Ascending aorta (tissue), 2 donors: ENCODE measurements at places on chromosomes 3 and 15. TPM values are rescaled to one million over a fixed set of nuclear protein-coding genes. Genes with fewer than 3 reads are reported as not detected.

DNA sequence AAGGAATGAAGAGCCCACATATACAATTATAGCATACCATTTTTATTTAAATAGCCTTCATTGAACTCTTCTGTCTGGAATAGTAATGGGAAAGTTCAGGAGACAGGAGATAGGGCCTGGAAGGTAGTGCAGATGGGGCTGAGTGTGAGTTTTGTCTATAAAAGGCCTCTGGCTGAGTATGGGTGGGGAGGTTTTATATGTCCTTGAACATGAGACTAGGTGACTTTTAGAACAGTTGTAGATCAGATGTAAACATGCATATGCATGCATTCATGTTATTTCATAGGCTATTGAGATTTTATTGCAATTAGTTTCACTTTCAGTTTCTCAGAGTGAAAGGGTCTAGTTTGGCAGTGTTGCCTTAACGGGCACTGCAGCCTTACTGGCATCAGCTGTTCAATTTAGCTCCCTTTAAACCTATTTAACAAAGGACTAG lies 27.1 kb downstream of the CGGBP1 start:
- no peak for DNase-seq
- H3K4me1 ChIP-seq, result no peaks in the 10 kb centered on the region
- H3K27me3 ChIP-seq, result no peaks in the 10 kb centered on the region

DNA sequence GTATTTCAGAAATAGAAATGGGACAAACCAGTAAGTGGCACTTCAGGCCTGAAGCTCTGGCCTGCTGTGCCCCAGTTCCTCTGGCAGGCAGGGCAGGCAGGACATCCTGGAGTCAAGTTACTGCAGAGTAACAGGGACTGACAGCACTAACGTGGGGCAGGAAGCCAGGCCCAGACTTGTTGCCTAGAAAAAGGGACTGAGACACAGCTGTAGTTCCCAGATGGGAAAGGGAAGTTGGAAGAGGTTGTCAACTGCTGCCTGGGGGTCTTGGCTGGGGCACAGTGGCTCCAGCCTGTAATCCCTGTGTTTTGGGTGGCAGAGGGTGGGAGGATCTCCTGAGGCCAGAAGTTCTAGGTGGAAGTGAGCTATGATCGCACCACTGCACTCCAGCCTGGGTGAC lies 171.9 kb downstream of the FMN1 start:
- no peak overlapping the region for H3K4me3 ChIP-seq
- DNase-seq, result no peak
- peak overlapping the region; percentile 31 for H3K27ac ChIP-seq

DNA sequence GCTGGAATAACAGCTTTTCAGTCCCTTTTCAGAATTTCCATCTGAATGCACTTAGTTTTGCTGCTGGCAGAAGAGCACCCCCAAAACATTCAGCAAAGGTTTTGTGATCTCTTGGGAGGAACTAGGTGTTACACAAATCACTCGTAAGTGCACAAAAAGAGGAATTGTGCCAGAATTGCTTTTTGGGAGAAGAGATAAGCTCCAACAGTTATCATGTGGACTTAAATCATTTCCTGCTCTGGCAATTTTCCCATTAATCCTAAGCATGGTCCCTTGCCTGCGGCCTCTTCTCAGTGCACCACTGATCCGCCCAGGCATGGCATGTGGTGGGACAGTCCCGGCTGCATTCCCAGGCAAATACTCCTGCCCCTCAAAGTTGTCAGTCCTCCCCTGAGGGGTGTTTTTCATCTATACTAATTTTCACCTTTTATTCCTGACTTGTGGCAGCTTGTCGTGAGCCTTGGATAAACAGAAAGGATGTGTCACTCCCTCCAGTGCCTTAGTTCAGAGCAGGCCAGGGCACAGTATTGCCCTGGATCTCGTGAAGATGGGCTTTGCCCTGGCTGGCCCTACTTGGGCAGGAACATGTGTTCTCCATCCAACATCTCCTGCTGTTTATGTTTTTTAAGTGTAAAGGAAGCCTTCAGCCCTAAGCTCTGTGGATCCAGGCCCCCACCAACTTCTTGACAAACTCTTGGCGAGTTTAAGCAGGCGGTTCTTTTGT lies 44.6 kb upstream of the VILL start:
- H3K36me3 ChIP-seq, result no peaks in the 10 kb centered on the region
- peaks cover 40% of the 10 kb centered on the region for H3K4me1 ChIP-seq
- DNase-seq, result no peak
- H3K4me3 ChIP-seq, result peak overlapping the region; percentile 12

- no peak overlapping the region for H3K4me3 ChIP-seq
- no peaks in the 10 kb centered on the region for H3K36me3 ChIP-seq
- H3K27ac ChIP-seq, result no peak overlapping the region
- DNase-seq, result no peak
These were observed 239.3 kb upstream of the ZNF717 start for GRCh38 chr3:76024640-76025039.

DNA sequence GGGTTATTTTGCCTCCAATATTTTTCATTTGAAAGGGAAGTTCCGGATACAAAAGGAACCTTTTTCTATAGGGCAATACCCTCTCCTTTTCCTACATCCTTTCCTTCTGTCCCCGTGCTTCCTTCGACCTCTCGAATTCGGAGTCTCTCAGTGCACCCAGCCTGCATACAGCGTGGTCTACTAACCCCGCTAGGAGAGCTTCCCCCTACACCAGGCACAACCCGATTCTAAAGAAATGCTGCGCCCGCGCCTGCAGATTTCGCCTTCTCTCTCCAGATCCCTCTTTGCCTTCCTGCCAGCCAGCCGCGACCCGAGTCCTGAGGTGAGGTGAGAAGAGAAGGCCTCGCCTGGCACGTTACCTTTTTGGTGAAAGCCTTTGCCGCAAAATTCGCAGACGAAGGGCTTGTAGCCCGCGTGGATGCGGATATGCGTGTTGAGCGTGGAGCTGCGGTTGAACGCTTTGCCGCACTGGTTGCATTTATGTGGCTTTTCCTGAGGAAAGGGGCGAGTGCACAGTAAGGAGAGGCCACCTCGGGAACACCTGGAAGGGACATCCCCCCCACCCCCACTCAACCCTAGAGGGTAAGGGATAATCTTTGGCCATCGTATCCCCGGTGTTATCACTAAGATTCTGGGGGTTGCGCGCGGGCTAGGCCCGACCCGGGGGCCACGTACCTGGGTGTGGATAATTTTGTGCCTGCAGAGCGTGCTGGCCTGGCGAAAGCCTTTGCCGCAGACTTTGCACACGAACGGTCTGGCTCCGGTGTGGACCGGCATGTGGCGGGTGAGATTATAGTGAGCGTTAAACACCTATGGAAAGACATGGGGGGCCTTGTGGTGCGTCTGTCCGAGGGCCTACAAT lies 2.3 kb downstream of the FEZF2 start:
- H3K4me1 ChIP-seq, result peaks cover 2% of the 10 kb centered on the region
- H3K36me3 ChIP-seq, result no peaks in the 10 kb centered on the region
- H3K27ac ChIP-seq, result no peak overlapping the region
- no peak for DNase-seq
- H3K27me3 ChIP-seq, result peaks cover 21% of the 10 kb centered on the region

DNA sequence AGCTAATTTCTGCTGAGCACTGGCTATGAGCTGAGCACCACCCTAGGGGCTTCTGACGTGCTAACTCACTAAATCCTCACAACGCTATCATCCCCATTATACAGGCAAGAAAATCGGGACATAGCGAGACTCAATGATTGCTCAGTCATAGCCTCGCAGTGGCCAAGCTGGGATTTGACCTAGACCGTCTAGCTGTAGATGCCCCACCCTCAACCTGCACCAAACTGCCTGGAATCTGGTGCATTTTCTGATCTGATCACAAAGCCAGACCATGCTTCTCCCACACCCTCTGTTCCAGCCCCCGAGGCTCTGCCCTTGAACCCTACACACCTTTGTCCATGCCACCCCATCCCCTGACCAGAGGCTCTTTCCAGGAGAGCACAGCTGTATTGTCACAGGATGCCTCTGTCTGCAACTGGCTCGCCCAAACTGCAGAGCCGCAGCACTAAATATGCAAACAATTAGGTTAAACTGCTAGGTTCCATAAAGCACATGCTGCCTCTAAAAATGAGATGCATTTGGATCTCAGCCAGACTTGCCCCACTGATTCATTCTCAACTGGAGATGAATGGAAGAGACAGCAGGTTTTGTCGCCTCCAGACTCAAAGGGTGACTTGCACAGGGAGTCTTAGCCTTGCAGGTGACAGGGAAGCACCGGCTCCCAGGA lies 95.2 kb downstream of the NUP210 start:
- H3K4me3 ChIP-seq, result no peak overlapping the region
- H3K27ac ChIP-seq, result no peak overlapping the region
- no peaks in the 10 kb centered on the region for H3K27me3 ChIP-seq

DNA sequence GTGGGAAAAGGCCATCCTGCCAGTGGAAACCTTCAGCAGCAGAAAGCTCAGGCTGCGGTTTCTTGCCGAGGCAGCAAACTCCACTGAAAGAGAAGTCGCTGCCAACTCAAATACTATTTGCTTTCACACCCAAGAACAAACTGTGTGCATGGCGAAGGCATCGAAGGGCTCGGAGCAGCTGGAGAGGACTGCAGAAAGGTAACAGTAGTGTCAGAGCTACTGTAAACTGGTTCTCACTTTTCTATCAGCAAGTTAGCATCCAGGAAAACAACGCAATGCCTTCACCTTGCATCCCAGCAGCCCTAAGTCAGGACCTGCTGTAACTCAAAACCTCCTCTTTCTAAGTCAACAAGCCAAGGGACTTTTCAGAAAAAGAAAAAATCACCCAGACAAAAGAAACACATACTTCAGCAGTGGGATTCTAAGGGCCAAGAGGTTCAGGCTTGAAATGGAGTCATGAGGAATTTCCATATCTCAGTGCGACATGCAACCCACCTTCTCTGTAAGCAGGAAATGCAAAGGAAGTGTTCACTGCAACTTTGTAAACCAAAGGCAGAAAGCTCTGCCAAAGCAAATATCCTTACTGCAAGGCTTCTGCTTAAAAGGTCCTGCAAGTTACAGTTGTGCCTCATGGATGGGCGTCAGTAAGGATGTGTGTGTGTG lies 193.5 kb downstream of the FOXP1 start:
- H3K4me3 ChIP-seq, result peak overlapping the region; percentile 29
- H3K27ac ChIP-seq, result peak overlapping the region; percentile 2
- no peaks in the 10 kb centered on the region for H3K27me3 ChIP-seq
- DNase-seq, result peak; percentile 21
- no peaks in the 10 kb centered on the region for H3K36me3 ChIP-seq
- H3K4me1 ChIP-seq, result no peaks in the 10 kb centered on the region

DNA sequence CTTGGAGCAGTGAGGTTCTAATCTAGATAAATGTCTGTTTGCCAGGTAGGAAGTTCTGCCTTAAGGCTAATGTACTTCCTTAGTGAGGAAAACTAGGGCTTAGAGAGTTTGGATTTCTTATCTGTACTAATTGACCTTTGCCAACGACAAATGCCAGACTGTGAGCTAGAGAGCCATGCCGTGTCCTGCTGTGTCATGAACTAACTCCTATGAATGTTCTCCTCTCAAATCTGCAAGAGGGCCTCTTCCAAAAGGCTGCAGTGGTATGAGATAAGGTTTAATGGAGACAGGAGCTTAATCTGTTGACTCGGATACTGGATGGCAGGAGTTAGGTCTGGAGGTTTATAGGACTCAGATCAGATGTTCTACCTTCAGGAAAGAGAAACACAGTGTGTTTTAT lies 524.9 kb downstream of the NTRK3 start:
- H3K4me3 ChIP-seq, result no peak overlapping the region
- H3K4me1 ChIP-seq, result peaks cover 8% of the 10 kb centered on the region

DNA sequence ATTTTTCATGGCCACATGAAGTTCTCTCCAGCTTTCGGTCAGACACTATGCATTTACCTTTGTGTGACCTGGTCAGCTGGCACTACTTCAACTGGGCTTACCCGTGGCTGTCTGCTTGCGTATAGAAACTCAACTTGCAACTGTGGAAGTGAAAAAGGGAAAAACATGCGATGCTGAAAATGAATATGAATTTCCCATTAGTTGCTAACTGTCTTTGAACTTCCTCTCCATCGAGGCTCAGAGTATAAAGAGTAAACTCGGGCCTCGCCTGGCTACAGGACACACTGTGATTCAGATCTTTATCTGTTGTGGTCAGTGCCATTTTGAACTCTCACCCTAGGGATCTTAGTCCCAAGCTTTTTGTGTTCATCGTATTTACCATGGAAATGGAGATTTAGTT lies 26.8 kb downstream of the NFKBIZ start:
- H3K4me3 ChIP-seq, result no peak overlapping the region
- H3K27me3 ChIP-seq, result no peaks in the 10 kb centered on the region
- H3K27ac ChIP-seq, result no peak overlapping the region
- no peaks in the 10 kb centered on the region for H3K36me3 ChIP-seq

The NR1I2 gene
- total RNA-seq, result not detected

The CELSR3 gene
- 2.6 TPM for total RNA-seq

The FRMD4B gene
- 13.5 TPM for total RNA-seq

The CD86 gene
- not detected for total RNA-seq

The UQCC5 gene
- total RNA-seq, result not detected

The TMCC1 gene
- 11.5 TPM for total RNA-seq
